ENCODE measurements at places on chromosomes 7 and 10. TPM values are rescaled to one million over a fixed set of nuclear protein-coding genes. Genes with fewer than 3 reads are reported as not detected.

The AGR3 gene
- total RNA-seq = not detected

DNA sequence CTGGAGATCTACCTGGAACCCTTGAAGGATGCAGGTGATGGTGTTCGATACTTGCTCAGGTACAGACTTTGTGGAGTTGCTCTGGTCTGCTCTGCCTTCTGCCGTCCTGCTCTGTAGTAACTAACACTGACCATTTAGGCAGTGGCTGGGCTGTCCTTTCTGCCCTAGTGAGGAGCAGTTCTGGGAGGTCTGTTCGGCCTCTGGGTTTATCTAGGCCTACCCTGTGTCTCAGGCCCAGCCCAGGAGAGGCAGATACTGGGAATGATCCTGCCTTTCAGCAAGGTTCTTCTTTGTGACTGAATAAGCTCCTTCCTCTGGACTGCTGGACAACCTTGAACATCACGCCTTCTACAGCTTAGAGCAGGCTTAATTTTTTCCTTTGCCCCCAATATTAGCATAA is 1.7 kb downstream of the ZFYVE27 start:
- DNase-seq = no peak

DNA sequence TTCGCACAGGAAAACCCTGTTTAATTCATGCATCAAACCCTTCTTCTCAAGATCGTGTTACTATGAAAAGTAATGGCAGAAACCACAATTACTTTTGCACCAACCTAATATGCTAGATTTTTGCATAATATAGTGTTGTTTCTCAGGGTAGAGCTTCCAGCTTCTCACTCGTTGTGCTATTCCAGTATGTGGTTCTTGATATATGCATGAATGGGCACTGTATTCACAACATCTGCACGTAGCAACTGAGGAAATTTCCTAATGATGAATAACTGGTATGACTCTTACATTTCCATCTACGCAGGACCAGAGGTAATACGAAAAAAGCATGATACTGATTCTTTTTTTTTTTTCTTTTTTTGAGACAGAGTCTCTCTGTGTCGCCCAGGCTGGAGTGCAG is 326.6 kb upstream of the GALNT17 start:
- no peak for DNase-seq

The PLAC9 gene
- not detected for total RNA-seq
